H9 (cell line): ENCODE measurements at places on chromosomes 5 and 9. TPM values are rescaled to one million over a fixed set of nuclear protein-coding genes. Genes with fewer than 3 reads are reported as not detected.

DNA sequence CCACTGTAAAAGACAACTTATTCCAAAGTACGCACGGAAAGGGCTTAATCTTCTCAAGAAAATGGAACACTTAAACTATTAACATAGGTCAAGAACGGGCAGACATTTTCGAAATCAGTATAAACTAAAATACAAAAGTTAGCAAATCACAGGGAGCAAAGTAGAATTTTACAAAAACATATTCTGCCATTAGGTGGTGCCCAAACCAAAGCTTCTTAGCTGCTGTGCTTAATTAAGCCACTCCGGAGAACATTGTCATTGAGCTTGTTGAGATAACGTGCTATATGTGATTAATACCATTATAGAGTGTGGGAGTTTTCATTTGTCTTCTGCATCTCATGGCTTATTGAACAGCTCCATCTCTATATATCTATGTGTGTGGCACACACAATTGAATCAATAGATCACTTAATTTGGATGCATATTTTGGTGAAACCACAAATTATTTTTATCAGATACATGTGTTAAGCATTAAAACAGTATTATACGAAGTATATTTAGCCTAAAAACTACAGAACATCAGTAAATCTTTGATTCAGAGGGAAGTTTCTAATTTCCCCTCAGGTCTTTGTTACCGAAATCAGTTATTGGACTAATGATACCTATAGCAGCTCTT lies 23.4 kb downstream of the UBLCP1 start:
- H3K36me3 ChIP-seq: no peaks in the 10 kb centered on the region
- no peak overlapping the region for H3K4me3 ChIP-seq
- H3K27me3 ChIP-seq: no peaks in the 10 kb centered on the region
- no peaks in the 10 kb centered on the region for H3K4me1 ChIP-seq
- H3K27ac ChIP-seq: no peak overlapping the region

DNA sequence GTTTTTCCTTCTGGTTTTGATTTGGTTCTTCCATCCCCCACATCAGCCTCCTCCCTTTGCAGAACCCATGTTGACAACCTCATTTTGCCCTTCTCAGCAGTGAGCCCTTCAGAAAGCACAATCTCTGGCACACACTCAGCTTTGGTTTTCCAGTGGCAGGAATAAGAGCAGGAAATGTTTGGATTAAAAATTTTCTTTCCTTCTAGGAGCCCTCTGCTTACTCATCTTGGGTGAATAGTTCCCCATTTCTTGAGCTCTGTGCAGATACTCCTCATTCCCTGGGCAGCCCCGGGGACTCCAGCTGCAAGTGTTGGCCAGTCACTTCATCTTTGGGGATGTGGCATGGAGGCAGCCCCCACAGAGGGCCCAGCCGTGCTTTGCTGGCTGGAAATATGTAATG lies 170.5 kb downstream of the NR3C1 start:
- no peaks in the 10 kb centered on the region for H3K4me1 ChIP-seq
- no peak for DNase-seq
- no peak overlapping the region for H3K4me3 ChIP-seq
- H3K27ac ChIP-seq: no peak overlapping the region
- no peaks in the 10 kb centered on the region; the same call in 2 of the 3 replicates for H3K36me3 ChIP-seq

DNA sequence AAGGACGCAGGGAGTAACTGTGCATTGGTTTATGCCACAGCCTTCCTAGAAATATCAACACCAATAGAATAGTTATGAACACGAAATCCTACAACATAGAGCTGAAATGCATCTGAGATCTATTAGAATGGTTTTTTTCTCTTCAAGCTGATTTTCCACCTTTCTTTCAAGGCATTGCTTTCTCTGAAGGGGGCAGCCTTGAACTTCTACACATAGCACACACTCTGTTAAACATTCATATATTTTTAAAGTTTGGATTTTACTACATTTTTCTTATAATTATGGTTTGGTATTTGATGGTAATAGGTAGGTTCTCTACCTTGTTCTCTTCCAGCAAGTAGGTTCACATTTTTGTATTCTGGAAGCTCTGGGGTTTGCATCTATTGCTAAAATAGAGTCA lies 661.8 kb downstream of the SEMA5A start:
- H3K36me3 ChIP-seq: 0 out of 2 replicates have a peak, but pooled peaks cover 3% of the 10 kb centered on the region
- no peak for DNase-seq
- no peaks in the 10 kb centered on the region for H3K4me1 ChIP-seq
- H3K4me3 ChIP-seq: no peak overlapping the region
- no peak overlapping the region for H3K27ac ChIP-seq
- no peaks in the 10 kb centered on the region for H3K27me3 ChIP-seq

CATSPER3 gene
- total RNA-seq: 0.31 and 0.50 TPM in 2 replicates

DNA sequence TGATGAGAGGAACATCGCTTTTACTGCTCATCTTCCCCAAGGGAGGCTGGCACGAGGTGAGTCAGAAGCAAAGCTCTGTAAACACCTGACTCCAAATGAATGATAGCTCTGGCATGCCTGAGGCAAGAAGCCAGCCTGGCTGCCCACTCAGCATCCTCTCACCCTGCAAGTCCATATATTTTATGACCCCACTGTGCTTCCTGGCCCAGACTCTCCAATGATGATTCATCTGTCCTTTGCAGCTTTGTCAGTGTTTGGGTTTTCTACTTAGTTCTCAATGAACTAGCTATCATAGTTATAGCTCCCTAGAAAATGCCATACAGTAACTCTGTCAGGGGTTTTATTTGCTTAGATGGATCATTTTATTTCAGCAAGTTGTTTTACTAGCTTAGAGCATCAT lies 52.1 kb upstream of the FSTL4 start:
- H3K36me3 ChIP-seq: no peaks in the 10 kb centered on the region
- DNase-seq: no peak
- no peak overlapping the region for H3K27ac ChIP-seq

GRCh38 chr5:114363837-114364236 lies 2.0 kb downstream of the KCNN2 start:
- DNase-seq: peak; percentile 25
- H3K36me3 ChIP-seq: peaks cover 26% of the 10 kb centered on the region
- no peak overlapping the region for H3K27ac ChIP-seq

GRCh38 chr5:150022681-150023080 lies 22.1 kb downstream of the HMGXB3 start:
- H3K4me1 ChIP-seq: peaks cover 2% of the 10 kb centered on the region; the same call in 1 of the 2 replicates
- H3K4me3 ChIP-seq: no peak overlapping the region
- H3K27me3 ChIP-seq: no peaks in the 10 kb centered on the region
- H3K27ac ChIP-seq: no peak overlapping the region
- peaks cover 21% of the 10 kb centered on the region; the same call in 2 of the 3 replicates for H3K36me3 ChIP-seq

DNA sequence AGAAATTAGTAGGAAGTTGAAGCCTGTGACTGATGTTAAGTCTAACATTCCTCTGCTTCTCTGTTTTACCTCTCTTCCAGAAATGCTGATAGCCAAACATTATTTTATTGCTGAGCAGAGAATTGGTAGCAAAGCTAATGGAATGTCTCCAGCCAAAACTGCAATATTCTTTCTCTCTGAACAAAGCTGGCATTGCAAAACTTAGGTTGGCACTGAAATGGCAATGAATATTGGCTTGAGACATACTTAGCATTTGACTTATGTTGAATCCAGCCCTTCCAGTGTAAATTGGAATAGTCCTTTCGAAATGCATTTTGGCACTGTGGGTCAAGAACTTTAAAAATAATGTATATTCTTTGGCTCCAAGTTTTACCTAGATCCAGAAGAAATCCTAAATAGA lies 21.1 kb downstream of the FAF2 start:
- DNase-seq: no peak
- H3K27me3 ChIP-seq: no peaks in the 10 kb centered on the region
- H3K4me3 ChIP-seq: no peak overlapping the region
- no peaks in the 10 kb centered on the region for H3K4me1 ChIP-seq
- H3K36me3 ChIP-seq: peaks cover 25% of the 10 kb centered on the region

- H3K4me1 ChIP-seq: no peaks in the 10 kb centered on the region
- DNase-seq: no peak
- H3K27me3 ChIP-seq: no peaks in the 10 kb centered on the region
- no peak overlapping the region for H3K4me3 ChIP-seq
- H3K36me3 ChIP-seq: peaks cover 21% of the 10 kb centered on the region
- H3K27ac ChIP-seq: no peak overlapping the region
These were observed 1.7 kb upstream of the CMYA5 start for GRCh38 chr5:79687889-79688288.

DNA sequence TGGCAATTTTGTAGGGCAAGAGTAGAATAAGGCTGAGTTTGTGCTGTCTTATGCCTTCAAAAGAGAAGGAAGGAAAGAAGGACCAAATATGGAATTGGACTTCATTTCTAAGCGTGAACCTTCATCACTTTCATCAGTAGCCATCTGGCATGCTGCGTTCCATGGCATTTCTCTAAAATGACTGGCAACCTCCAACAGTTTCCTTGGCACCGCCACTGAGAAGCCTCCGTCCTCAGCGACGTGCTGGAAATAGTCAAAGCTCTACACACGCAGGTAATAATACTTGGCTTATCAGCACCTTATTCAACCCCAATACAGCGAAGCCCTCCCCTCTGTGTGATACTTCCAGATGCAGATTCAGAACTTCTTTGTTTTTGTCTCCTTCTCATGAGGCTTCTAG lies 169.7 kb upstream of the CD180 start:
- no peaks in the 10 kb centered on the region for H3K4me1 ChIP-seq
- DNase-seq: no peak
- H3K36me3 ChIP-seq: no peaks in the 10 kb centered on the region
- H3K27me3 ChIP-seq: no peaks in the 10 kb centered on the region
- H3K27ac ChIP-seq: no peak overlapping the region
- H3K4me3 ChIP-seq: no peak overlapping the region

- H3K27ac ChIP-seq: peak within 1 kb of the TSS; percentile 31
- H3K4me1 ChIP-seq: no peaks in the 10 kb centered on the region
- DNase-seq: peak; percentile 90
- no peaks in the 10 kb centered on the region for H3K36me3 ChIP-seq
- no peaks in the 10 kb centered on the region for H3K27me3 ChIP-seq
These were observed at the start of gene ZER1 for GRCh38 chr9:128771745-128772519. Gene ZER1, minus strand, starts transcription at chr9:128771927. Its CDS starts 16,362 bp downstream, at chr9:128755565.

- H3K4me1 ChIP-seq: peaks cover 2% of the 10 kb centered on the region; the same call in 1 of the 2 replicates
- peaks cover 30% of the 10 kb centered on the region for H3K27me3 ChIP-seq
- H3K36me3 ChIP-seq: no peaks in the 10 kb centered on the region; the same call in 2 of the 3 replicates
- DNase-seq: no peak
These were observed 2.6 kb upstream of the UBE2QL1 start for GRCh38 chr5:6446042-6446441.

GRCh38 chr9:35906923-35907699 lies 1.1 kb downstream of the HRCT1 start:
- H3K27me3 ChIP-seq: no peaks in the 10 kb centered on the region
- peak overlapping the region; percentile 17 for H3K27ac ChIP-seq
- no peak overlapping the region for H3K4me3 ChIP-seq
- no peak for DNase-seq

GRCh38 chr5:67293226-67293625 lies 96.6 kb upstream of the CD180 start:
- no peaks in the 10 kb centered on the region for H3K27me3 ChIP-seq
- no peak for DNase-seq
- H3K4me1 ChIP-seq: no peaks in the 10 kb centered on the region
- H3K27ac ChIP-seq: no peak overlapping the region
- no peaks in the 10 kb centered on the region for H3K36me3 ChIP-seq
- no peak overlapping the region for H3K4me3 ChIP-seq

CAAP1 gene
- total RNA-seq: 30.3 and 30.5 TPM in 2 replicates

DNA sequence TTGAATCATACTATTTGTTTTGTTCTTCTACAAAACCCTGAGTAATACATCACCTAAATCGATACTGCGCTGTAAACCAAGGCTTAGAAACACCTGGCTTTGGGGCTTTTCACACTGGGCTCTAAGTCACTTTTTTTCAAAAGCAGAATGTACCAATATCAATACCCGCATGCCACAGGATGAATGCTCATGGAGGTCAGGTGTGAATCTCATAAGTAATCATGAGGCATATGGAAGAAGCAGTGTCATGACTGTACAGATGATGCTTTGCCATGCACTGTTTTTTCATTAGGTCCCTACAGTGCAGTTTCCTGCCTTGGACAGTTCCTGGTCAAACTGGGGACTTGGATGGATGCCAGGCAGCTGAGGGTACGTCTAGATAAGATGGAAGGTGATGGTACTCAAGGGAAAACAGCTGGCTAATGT lies 49.0 kb upstream of the ATG10 start:
- DNase-seq: no peak
- no peaks in the 10 kb centered on the region for H3K27me3 ChIP-seq
- H3K36me3 ChIP-seq: 0 out of 2 replicates have a peak, but pooled peaks cover 3% of the 10 kb centered on the region

APBA1 gene
- total RNA-seq: 1.7 and 1.8 TPM in 2 replicates

RICTOR gene
- 14.0 and 20.9 TPM in 2 replicates for total RNA-seq

DNA sequence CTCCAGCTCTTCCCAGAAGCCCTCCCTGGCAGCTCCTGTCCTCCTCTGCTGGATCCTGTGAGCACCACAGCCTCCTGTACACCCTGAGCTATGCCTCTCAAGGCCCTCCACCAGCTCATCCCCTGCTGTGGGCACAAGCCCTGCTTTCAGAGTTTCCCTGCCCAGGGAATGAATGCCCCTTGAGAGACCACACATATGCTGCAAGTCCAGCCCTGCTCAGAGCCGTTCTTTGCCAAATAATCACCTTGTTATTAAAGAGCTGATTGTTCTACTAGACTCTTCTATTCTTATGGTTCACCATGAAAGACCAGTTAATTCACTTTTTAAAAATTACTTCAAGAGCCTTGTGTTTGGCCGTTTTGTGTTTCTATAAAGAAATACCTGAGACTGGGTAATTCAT lies 121.5 kb downstream of the MVB12B start:
- H3K4me3 ChIP-seq: no peak overlapping the region
- H3K4me1 ChIP-seq: no peaks in the 10 kb centered on the region
- H3K27me3 ChIP-seq: no peaks in the 10 kb centered on the region
- no peak for DNase-seq

DNA sequence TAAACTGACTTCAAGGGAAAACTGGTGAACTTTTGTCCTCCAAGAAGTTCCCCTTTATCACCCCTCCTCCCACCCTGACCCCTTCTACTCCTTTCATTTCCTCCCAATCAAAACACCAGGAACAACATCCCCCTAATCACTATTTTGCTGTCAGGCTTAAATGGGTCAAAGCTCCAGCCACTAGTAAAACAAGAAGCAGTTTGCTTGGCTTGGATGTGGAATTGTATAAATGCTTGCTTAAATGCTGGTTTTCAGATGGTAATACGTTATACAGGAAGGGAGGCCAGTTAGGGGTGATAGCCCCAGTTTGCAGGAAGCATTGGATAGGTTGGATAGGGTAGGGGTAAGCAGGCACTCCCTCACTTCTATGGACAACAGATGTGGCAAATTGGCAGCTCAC lies 473.6 kb downstream of the AGTPBP1 start:
- H3K4me1 ChIP-seq: peaks cover 5% of the 10 kb centered on the region
- DNase-seq: no peak
- H3K27me3 ChIP-seq: no peaks in the 10 kb centered on the region
- H3K36me3 ChIP-seq: no peaks in the 10 kb centered on the region
- no peak overlapping the region for H3K4me3 ChIP-seq
- no peak overlapping the region for H3K27ac ChIP-seq

- no peak overlapping the region for H3K27ac ChIP-seq
- H3K36me3 ChIP-seq: no peaks in the 10 kb centered on the region
- no peak for DNase-seq
These were observed 372.8 kb downstream of the NR2F1-AS1 start for GRCh38 chr5:93208141-93208751.

MOB3B gene
- 9.8 and 10.6 TPM in 2 replicates for total RNA-seq

GRCh38 chr5:33524476-33524875 lies 83.7 kb downstream of the TARS1 start:
- no peak overlapping the region for H3K4me3 ChIP-seq
- H3K27me3 ChIP-seq: no peaks in the 10 kb centered on the region
- no peak overlapping the region for H3K27ac ChIP-seq
- DNase-seq: no peak
